Activated effector memory CD4-positive, alpha-beta T cell treated with Interleukin-2 at 50 U/mL for 16 hours (primary cell): ENCODE measurements at places on chromosomes 2 and 18.

- DNase-seq, result no peak
Measured at GRCh38 chr2:201860636-201861066, 54.3 kb downstream of the CDK15 start.

- no peak for DNase-seq
Measured at GRCh38 chr18:76588601-76589226, 93.7 kb upstream of the ZNF516 start.

DNA sequence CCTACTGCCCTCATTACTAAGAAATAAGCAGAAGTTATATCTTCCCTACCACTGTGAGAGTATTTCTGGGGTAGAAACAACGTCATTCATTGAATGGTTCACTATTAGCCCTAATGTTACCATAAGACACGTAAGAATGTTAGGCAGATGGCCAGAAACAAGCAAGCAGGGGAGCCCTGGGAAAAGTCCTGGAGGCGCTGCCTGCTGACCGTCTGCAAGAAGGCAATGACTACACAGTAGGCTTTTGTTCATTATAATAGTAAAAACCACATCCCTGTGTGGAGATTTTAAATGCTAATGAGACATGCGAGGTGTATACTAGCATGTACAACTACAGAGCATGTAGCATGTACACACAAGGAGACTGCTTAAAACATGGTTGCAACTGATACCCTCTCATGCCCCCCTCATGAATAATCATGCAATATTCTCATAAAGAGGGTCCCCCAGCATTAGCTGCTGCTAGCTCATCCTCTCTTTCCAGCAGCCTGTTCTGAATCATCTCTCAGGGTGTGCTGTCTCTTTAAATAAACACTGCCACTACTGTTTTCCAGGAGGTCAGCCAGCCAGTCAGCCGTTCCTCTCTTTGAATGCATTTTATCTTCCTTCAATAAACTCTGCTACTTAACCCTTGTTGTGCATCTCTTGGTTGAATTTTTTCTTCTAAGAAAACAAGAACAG is 23.6 kb downstream of the SUCLG1 start:
- no peak for DNase-seq

GRCh38 chr2:184921676-184922075 is 323.3 kb downstream of the ZNF804A start:
- no peak for DNase-seq

DNA sequence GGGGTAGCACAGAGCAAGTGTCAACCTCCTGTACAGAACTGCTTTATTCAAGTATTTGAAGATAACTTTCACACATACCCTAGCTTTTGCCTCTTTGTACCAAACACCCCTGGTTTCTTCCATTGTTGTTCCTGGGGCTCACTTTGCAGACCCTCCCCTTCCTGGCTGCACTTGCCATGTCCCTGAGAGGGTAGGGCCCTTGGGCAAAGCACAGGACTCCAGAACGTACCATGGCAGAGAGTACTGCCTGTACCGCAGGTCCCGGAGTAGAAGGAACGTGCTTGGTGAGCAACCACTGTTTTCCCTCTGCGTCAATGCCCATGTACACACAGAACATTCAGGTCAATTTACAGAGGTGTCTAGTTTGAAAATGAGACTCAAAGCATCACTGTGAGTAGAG is 290.4 kb downstream of the EN1 start:
- DNase-seq, result no peak

DNA sequence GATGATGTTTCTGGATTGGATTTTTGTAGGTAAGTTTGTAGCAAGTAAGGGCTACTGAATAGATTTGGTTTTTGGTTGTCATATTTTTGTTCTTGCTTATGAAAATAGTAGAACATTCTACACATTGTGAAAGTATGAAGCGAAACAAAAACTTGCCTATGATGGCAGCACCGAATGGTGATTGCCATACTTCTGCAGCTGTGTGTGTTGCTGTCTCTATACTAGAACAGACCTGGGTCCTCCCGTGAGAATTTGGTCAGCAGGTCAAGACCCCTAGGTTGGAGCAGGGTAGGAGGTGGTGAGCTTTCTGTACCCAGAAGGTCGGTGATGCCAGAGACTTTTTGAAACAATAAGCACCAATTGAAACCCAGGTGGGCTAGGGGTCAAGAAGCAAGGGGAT is 322.6 kb downstream of the PRKCE start:
- no peak for DNase-seq

- DNase-seq, result no peak
Measured at GRCh38 chr2:196225213-196225612, 53.8 kb upstream of the STK17B start.

- DNase-seq, result no peak
Measured at GRCh38 chr2:197308996-197309690, 1.4 kb downstream of the ANKRD44 start.

- DNase-seq, result no peak
Measured at GRCh38 chr2:218386505-218387368, 4.7 kb downstream of the SLC11A1 start.

DNA sequence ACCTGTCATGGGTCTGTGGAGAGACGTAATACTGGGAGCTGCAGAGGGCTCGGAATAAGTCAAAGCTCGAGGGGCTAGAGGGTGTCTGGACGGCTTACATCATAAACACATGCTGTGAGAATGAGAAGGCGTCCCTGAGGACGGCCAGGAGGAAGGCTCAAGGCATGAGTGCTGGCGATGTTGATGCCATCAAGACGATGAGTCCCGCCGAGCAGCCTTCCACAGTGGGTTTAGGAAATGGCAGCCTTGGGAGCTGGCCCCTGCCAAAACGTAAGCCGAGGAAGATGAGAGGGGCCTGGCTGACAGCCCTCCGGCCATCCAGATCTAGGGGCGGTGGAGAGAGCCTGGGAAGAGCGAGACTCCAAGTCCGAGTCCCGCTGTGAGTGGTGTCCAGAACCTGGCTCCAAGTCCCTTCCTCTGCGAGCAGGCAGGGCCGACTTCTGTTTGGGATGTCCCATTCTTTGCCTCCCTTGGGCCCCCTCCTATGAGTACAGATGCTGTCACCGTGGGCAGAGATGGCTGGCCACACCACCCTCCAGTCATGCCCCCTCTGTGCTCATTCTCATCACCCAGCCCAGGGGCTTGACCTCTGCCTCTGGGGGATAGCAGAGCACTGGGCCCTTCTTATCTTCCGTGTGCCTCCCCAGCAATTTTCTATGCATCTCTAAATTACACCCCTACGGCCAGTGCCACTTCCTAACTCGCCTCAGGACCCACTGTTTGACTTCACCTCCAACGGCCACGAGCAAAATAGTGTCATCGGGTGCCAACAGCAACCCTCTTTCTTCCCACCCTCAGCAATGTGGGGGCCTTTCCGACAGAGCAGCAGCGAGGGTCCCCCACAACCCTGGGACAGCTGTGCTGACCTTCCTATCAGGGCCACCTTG is 175.7 kb downstream of the FAM210A start:
- no peak for DNase-seq

DNA sequence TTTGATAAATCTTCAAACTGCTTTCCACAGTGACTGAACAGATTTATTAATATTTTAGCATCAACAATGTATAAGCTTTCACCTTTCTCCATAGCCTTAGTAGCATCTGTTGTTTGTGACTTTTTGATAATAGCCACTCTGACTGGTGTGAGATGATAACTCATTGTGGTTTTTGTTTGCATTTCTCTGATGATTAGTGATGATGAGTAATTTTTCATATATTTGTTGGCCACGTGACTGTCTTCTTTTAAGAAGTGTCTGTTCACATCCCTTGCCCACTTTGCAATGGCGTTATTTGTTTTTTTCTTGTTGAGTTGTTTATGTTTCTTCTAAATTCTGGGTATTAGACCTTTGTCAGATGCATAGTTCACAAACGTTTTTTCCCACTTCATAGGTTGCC is 952.9 kb downstream of the TRIB2 start:
- no peak for DNase-seq

GRCh38 chr2:28394997-28395333 is 2.3 kb downstream of the FOSL2 start:
- DNase-seq, result no peak
